ENCODE measurements at places on chromosomes 2 and 18.

DNA sequence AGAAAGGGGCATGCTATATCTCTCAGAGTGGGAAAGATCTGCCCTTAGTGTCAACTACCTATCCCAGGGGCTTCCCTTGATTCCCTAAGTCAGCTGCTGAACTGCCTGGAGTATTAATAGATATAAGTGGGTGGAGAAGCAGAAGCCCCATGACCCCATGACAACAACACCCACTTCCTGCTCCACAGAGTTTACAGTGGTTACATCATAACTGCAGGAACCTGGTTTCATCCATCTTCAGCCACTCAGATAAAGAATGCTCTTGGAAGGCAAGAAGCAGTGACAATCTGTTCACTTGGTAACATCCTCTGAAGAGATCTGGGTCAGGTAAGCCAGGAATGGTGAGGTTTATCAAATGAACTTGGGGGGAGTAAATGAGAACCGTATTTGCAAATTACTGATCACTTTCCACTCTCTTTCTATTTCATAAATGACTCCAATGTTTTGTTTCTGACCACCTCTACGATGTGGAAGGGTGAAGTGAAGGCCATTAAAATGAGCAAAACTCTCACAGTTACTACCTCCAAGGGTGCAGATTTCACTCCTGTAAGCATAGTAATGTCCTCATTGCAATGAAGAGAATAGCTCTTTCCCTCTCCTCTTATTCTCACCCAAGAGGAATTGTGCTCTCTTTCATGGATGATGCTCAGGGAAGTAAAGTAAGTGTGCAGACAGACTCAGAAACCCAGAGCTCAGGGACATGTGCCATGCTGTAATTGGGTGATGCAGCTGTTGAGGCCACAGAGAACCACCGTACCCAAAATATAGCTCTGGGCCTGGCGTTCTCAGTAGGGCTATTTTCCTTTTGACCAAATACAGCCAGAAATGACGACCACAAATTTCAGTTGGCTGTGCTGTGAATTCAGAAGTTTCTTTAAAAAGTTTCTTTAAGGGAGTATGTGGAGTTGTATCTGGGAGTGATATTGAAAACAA, 192.8 kb upstream of the APCDD1 start:
- DNase-seq, result no peak

DNA sequence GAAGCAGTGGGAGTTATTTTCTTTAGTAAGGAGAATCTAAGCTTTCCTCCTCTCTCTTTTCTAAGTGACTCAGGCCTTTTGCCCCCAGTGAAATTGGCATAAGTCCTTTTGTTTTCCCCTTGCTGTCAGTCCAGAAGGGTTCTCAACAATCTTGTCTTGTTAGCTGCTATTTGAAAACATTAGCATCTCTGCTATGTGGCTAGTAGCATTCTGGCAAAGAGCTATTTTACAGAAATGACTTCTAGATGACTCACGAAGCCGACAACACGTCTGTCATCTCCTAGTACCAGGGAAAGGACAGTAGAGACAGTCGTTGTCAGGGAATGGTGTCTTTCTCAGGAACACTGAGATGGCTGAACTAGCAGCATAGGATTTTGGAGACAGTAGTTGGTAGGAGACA, 14.7 kb downstream of the SMARCAL1 start:
- DNase-seq, result no peak

DNA sequence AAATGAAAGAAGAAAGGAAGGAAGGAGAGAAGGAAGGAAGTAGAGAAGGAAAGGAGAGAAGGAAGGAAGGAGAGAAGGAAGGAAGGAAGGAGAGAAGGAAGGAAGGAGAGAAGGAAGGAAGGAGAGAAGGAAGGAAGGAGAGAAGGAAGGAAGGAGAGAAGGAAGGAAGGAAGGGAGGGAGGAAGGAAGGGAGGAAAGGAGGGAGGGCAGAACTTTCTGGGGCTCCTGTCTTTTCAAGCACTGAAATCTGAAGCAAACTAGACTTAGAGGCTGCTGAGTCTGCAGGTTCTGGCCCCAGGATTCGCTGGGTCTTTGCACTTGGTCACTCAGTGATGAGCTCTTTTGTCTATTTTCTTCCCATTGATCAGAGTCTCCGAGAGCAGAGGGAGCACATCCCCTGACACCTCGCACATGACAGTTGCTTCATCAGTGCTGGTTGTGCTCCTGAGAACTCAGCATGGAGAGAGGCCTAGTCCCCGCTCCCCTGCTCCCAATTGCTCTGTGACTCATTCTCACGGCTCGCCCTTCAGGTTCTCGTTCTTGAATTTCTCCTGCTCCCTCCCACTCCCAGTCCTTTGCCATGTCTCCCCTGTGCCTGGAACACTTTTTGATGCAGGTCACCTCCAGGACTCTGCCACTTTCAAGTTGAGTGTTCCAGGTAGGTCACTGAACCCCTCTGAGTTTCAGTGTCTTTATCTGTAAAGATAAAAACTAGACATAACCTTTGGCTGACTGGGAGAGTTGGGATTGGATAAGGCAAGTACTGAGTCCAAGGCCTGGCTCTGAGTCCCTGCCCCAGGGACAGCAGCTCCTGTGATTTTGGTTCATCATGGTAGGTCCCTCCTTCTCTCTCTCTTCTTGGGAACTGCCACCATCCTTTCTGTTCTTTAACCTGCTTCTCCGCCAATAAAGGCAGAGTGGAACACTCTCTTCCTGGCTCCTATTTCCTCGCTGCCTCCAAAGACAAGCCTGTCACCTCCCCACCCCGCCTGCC, 55.2 kb downstream of the TNP1 start:
- DNase-seq, result no peak

- DNase-seq, result no peak
Measured at GRCh38 chr2:65015731-65016130, 26.5 kb downstream of the SLC1A4 start.

DNA sequence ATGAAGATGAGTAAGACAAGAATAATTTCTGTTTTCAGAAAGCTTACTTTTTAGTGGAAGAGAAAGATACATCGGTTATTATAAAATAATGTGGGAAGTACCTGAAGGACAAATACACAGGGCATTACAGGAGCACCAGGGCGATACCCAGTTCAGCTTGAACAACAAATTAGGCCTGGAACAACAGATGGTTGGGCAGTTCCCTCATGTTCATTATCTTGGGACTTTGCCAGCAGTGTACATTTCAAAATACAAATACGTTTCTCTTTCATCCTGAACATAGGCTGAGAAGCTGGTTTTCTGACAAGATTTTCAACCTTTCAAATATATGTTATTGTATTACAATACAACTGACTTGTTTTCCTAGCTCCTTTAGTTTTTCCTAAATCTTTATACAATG, 79.6 kb downstream of the TGIF1 start:
- no peak for DNase-seq

DNA sequence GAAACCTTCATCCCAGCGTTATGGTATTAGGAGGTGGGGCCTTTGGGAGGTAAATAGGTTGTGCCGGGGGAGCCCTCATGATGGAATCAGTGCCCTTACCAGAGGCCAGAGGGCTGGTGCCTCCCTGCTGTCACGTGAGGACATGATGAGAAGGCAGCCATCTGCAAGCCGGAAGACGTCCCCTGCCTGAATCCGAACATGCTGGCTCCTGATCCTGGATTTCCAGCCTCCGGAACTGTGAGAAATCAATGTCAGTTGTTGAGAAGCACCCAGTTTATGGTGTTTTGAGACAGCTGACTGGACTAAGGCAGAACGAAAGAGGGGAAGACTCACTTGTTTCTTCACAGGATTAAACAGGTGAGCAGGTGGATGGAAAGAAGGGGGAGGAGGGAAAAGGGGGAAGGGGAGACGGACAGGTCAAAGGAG, 13.0 kb upstream of the KLF11 start:
- no peak for DNase-seq

DNA sequence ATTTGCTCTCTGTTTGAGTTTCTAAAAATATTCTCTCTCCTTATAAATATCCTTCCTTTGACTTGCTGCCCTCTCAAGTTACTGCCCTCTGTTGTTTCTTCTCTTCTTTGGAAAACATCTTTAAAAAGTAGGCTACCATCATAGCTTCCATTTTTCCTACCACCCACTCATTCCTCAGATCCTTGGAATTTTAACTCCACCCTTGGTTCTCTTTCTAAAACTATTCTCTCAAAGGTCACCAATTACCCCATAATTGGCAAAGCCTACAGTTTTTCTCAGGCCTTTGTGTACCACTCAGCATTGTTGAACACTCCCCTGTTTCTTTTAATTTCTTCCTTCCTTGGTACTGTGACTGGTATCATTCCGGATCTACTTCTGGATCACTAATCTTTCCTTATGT, 43.0 kb upstream of the ITGAV start:
- DNase-seq, result no peak

DNA sequence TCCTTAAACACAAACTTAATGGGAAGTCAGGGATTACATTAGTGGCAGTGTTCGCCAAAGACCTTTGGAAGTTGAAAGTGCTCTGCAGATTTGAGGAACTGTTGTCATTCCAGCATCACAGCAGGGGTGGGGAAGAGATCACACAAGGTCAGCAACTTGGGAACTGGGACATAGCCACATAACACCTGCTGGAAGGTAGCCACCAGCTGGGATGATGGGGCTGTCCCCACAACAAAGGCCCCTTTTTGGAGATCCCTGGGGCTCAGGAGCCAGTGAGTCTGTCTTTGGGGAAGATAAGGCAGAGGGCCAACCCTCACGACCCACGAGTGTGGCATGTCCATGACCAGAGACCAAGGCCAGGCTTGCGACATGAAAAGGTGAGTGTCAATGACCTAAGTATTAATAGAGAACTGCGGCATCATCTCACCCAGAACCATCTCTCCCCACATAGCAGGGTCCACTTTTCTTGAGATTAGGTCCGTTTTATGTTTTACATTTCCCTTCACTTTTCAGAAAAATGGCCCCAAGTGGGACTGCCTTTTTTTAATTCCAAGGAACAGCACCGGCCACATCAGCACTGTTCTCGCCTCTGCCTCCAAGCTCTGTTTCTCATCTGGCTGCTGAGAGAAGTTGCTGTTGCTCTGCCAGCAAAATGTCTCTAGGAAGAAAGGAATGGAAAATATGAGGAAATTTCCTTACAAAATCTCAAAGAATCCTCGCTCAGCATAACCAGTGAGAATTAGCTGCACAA, 106.9 kb downstream of the GFPT1 start:
- DNase-seq, result no peak

- no peak for DNase-seq
Measured at GRCh38 chr2:100759901-100760300, 60.0 kb upstream of the NPAS2 start.

- no peak for DNase-seq
Measured at GRCh38 chr2:152657043-152657442, 60.2 kb downstream of the PRPF40A start.

- no peak for DNase-seq
Measured at GRCh38 chr18:48785091-48785614, 165.6 kb downstream of the SMAD7 start.

- no peak for DNase-seq
Measured at GRCh38 chr18:62365420-62365819, 40.3 kb downstream of the TNFRSF11A start.
